ENCODE measurements at places on chromosomes 3 and 15.

DNA sequence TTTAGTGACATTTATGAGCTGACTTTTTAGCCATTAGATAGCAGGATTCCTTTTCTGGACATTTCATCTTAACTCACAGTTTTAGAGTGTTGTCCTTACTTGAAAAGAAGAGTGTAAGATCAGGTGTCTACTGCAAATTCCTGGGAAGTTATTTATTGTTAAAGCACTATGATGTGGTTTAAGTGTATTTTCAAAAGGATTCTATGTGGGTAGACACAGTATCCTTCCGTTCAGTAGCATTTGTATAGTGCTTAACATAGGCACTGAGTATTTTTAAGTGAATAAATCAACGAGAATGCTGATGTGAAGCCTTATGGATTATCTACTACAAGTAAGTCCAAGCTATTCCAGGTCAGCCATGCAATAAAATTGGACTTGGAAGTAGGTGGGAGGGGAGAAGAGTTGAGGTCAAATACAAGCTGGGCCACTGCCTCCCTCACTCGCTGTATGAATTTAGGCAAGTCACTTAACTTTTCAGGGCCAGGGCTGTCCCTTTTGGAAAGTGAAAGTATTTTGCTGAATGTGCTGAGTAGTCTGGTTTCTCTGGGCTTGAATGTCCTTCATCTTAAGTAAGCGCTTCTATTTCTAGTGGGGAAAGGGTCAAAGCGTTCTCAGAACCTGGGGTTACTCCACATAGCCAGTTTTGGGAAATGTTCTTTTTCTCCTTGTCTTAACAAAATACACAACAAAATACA is 48.6 kb downstream of the GAP43 start:
- DNase-seq = no peak

DNA sequence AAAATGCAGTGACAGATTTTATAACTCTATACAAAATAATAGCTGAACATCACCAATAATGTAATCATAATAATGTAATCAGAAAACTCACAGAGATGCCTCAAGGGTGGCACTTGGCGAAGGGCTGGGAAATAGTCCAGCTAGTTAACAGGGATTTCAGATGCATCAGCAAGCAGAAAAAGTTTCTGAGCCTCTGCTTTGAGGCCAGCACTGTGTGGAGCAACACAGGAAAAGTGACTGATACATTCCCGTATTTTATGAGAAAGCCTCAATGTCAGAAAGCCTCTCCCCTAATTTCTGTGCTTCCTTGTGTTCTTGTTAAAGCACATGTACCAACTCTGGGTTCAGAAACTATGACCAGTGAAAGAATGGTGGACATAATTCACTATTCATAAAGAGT is 304.8 kb downstream of the VPS13C start:
- no peak for DNase-seq

GRCh38 chr3:20043396-20043795 is 3.1 kb downstream of the KAT2B start:
- DNase-seq = no peak

DNA sequence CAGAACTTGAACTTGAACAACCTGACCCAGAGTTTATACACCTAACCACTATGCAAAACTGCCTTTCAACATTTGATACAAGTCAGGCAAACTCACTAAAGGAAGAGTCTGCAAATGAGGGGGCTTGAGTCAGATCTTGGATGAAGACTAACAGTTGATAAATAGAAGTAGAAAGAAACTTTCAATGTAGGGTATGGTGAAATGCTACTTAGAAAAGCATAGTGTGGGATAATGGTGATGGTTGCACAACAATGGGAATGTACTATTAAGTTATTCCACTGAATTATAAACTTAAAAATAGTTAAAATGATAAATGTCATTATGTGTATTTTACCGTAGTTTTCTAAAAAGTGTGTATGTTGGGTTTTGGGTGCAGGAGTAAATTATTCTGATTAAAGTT is 19.7 kb upstream of the ZNF280D start:
- no peak for DNase-seq

DNA sequence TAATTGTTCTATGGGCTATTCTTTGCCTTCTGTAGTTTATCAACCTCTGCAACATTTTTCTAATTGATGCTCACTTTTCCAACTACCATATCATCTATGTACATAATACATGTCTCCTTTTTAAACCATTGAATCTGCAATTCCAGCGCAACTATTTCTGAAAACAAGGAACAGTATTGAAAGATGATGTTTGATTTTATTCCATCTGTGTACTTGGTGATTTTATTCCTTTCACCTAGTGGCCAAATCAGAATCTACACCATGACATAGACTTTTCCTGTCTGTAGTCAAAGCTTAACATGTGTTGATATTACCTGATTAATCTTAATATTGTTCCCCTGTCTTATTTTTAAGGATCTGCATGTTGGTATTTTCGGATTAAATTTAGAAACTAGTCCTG is 13.0 kb downstream of the NKTR start:
- DNase-seq = no peak

- no peak for DNase-seq
Observed at GRCh38 chr3:187986514-187986934, 167.4 kb upstream of the LPP start.

GRCh38 chr3:117545484-117545883 is 835.9 kb downstream of the TUSC7 start:
- DNase-seq = no peak

DNA sequence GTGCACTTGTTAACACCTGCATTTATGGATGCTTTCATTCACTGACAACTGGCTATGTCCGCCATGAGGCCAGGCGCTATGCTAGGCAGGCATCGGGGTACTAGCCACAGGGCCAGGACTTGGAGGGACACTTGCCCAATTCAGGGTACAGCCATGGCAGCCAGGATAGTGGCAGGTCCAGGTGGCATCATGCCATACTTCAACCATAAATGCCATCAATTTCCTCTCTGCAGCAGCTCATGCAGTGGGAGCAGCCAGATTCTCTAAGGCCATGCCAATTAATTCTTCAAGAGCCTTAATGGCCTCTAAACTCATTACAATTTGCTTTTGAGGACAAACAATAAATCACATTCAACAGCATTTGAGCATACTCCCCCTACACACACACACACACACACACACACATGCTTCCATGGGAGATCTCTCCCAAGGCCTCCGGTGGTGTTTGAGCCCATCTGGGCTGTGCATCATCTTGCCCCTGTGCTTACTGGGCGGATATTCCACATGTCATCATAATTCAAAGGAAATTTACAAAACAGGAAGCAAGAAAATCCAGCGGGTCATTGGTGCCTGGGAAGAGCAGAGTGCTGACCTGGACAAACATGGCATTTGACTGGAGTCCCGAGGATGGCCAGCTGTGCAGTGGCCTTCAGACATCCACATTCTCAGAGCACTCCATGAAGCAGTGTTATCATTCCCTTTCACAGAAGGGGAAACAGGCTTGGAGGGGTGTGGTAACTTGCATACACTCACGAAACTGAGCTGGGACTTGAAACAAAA is 109.1 kb downstream of the IQSEC1 start:
- no peak for DNase-seq

GRCh38 chr3:182370949-182371348 is 422.4 kb upstream of the ATP11B start:
- DNase-seq = no peak

- DNase-seq = peak; percentile 63
Observed at GRCh38 chr15:76973362-76973743, 21.6 kb upstream of the PSTPIP1 start.

- no peak for DNase-seq
Observed at GRCh38 chr3:152737021-152737908, 97.7 kb upstream of the P2RY1 start.

DNA sequence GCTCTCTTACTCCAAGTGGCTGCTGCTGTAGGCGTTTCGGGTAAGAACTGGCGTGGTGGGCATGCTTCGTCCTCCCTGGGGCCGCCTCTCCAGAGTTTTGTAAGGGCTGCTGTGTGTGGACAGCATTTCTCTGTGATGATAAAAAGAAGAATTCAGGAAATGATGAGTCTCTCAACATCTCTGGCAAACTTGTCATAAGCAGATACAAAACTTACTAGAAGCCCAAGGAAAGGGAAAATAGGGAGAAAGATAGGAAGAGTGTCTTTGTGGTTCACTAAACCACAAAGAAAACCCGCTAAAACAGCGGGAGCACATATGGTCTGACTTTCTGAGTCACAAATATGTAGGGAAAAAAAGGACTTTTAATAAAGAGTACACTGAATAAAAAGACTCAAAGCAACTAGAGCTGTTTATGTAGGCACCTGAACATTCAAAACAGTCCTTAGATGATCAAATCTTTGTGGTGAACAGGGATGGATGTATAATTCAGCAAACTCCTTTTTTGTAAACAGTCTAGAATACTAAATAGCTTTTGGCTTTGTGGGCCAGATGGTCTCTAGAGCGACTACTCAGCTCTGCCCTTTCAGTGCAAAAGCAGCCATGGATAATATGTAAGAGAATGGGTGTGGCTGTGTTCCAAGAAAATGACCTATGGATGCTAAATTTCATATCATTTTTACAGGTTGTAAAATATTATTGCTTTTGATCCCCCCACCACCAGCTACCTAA is 60.4 kb upstream of the LMOD3 start:
- DNase-seq = no peak

DNA sequence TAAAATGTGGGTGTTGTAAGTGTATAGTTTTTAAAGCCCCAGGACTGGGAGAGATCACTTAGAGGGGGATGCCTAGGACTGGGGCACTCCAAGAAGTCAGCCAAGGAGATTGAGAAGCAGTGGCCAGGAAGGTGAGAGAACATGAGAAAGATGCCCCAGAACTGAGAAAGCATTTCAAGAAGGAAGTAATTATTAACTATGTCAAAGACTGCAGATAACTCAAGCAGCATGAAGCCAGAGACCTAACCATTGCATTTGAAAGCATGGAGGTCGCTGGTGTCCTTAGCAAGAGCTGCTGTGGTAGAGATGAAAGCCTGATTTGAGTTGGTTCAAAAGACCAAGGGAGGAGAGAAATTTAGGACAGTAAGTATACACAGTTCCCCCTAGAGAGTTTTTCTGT is 30.6 kb upstream of the SLC2A2 start:
- no peak for DNase-seq

GRCh38 chr15:89007989-89008388 is 80.3 kb upstream of the ABHD2 start:
- no peak for DNase-seq

GRCh38 chr3:10738688-10739372 is 77.2 kb upstream of the SLC6A11 start:
- DNase-seq = peak; percentile 81

- DNase-seq = peak; percentile 76
Observed at GRCh38 chr3:50405249-50405648, 45.9 kb upstream of the TMEM115 start.

GRCh38 chr15:51335538-51336410 is 2.6 kb downstream of the CYP19A1 start:
- no peak for DNase-seq

DNA sequence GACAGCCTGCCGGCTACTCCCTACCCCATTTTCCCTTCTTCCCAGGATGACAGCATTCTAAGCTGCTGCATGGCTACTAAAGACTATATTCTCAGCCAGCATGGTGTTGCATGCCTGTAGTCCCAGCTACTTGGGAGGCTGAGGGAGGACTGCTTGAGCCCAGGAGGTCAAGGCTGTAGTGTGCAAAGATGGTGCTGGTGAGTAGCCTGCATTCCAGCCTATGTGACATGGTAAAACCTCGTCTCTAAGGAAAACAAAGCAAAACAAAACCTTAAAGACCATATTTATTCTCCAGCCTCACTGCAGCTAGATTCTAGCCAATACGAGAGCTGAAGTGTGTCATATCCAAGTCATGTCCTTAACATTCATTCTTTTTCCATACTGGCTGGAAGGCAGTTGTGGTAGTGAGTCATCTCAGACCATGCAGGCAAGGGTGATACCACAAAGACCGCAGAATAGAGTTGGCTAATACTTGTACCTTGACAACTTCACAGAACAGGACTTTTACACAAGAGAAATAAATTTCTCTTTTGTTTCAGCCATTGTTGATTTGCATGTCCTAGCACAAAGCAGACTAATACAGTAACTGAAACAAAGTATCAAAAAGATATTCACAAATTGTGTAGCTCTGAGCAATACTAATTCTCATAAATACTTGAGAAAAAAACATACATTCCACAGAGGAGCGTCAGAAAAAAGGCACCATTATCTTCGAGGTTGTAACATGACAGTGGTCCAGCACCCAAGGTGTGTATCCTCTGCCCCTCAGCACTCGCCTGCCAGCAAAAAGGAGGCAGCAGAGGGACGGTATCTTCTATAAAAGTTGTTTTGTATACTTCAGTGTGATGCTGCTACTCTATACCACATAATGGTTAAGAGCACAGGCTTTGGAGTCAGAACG is 14.8 kb downstream of the PBRM1 start:
- DNase-seq = no peak

GRCh38 chr3:168071591-168072322 is 24.0 kb downstream of the GOLIM4 start:
- DNase-seq = no peak

DNA sequence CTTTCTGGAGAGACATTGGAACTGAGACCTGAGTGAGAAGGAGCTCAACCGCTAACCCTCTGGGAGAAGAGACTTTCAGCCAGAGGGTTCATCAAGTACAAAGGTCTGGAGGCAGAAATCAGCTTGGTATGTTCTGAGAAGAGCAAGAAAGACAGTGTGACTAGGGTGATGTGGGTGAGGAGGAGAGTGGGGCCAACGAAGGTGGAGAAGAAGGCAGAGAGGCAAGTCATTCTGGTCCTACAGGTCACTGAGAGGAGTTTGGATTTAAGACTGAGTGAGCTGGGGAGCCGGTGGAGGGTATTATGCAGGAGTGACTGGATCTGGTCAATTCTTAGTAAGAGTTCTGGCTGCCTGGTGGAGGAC is 12.2 kb downstream of the XIRP1 start:
- no peak for DNase-seq

DNA sequence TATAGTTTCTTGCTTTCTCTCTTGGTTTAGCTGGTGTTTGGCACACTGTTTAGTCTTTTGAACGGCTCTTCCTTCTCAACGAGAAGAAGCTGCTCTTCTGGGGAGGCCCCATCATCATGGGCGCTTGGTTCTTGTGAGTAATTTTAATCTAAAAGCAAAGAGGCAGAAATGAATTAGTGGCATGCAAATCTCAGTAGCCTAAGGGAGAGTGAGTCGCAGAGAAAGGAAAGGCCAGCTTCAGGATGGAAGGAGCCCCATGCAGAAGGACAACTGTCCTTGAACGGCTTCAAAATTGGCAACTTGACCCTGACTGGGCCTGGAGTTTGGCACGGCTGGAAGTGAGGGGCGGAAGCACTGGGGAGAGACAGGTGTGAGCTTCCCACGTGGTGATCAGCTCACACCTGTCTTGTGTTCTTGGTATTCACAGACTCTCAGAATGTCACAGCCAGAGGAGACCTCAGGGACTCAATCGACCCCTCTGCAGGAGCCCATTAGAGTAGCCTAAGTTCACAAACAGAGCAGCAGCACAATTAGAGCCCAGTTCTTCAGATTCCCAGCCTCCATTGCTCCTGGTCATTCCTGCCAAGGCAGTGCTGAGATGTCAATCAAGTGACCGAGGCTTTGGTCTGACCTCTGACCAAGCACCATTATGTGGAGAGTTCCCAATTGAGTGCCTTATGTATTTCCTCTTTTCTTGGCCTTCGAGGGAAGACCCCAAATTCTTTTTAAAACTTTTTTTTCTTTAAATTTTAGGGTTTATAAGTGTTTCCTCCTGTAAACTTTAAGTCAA is 41.3 kb upstream of the ETV5 start:
- no peak for DNase-seq
